NCI-H1694 (cell line): ENCODE measurements at places on chromosomes 4 and X.

DNA sequence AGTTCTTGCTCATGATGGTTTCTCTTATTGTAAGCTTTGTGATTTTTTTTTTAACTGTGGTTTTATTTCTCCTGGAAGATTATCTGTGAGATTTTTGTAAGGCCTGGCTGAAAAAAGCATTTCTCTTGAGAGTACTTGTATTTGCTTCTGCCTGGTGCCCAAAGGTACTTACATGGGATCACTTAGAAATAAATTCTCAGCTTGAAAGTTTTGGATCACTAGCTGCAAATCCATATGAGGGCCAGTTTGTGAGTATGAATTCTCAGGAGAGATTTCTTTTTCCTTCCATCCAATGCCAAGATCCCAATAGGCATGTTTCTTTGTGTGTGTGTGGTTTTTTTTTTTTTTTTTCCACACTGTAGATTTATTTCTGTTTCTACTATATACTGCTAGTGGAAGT is 1884.7 kb upstream of the PCDH7 start:
- no peak for DNase-seq

DNA sequence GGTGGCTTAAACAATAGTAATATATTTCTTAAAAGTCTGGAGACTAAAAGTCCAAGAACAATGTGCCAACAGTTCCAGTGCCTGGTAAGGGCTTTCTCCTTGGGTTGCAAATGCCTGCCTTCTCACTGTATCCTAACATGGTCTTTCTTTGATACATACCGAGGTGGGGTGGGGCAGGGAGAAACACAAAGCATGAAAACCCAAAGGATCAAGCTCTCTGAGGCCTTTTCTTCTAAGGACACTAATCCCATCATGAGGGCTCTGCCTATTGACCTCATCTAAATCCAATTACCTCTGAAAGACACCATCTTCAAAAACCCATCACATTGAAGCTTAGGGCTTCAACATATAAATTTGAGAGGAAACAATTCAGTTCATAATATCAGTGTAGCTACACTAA is 311.3 kb downstream of the GRID2 start:
- no peak for DNase-seq

- no peak for DNase-seq
Observed at GRCh38 chr4:37852376-37852775, 25.9 kb downstream of the PGM2 start.

- peak; percentile 69 for DNase-seq
Observed at GRCh38 chr4:71231129-71232055, 107.4 kb upstream of the SLC4A4 start.

- DNase-seq, result no peak
Observed at GRCh38 chrX:123713841-123714240, 19.0 kb downstream of the THOC2 start.

- DNase-seq, result no peak
Observed at GRCh38 chr4:3676907-3677747, 89.1 kb upstream of the ADRA2C start.

DNA sequence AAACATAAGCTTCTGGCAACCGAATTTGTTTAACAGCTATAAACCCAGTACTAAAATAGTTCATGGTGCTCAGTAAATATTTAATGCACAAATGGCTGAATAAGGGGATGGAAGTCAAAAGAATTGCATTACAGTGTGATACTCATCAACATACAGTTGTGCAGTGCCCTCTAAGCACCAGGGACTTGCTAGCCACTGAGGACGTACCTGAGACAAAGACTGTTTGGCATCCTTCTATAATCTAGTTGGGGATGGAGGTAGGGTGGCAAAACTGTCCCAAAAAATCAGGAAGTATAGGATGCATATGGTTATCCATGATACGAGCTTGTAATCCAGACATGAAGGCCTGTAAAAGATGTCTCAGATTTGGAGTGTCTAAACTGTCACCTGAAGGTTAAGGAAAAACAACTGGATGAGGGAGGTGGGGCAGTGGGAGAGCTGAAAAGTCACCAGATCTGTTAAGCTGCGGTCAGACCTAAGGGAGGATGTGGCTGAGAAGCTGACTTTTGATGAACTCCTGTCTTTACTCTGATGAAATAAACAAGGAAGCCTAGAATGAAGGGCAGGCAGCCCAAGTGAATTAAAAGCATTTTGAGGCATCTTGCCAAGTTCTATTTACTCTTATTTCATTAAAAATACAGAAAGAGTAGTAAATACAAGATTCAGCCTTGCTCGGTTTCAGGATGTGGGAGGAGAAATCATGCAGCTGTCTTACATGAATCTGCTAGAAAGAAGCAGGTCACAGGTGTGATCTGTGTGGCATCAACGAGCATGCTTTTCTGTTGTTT is 12.0 kb upstream of the CD38 start:
- no peak for DNase-seq

- peak; percentile 63 for DNase-seq
Observed at GRCh38 chr4:153573881-153574802, 108.0 kb downstream of the TMEM131L start.

DNA sequence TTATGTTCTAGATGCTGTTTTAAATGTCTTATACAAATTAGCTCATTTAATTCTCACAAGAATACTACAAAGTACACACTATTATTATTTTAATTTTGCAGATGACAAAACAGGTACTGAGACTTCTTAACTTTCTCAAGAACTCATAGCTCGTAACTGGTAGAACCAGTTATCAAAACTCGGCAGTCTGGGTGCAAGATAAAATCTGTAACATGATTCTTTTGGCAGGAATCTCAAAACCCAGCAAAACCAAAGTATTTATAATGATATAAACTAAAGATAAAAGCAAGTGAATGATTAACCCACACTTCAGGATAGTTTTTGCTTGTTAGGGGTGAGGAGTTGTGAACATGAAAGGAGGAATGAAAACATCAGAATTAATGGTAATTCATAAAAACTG is 27.6 kb downstream of the CLNK start:
- DNase-seq, result no peak

DNA sequence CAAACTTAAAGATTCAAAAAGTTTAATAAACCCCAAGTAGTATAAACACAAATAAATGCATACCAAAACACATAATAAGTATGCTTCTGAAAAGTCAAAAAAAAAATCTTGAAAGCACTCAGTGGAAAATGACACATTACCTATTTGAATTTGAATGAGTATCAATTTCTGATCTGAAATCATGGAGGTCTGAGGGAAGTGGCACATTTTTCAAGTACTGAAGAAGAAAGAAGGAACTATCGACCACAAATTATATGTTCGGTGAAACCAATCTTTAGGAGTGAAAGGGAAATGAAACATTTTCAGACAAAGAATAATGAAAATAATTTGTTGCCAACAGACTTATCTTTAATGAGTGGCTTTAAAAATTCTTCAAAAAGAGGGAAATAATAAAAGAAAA is 12.1 kb upstream of the F9 start:
- DNase-seq, result no peak

DNA sequence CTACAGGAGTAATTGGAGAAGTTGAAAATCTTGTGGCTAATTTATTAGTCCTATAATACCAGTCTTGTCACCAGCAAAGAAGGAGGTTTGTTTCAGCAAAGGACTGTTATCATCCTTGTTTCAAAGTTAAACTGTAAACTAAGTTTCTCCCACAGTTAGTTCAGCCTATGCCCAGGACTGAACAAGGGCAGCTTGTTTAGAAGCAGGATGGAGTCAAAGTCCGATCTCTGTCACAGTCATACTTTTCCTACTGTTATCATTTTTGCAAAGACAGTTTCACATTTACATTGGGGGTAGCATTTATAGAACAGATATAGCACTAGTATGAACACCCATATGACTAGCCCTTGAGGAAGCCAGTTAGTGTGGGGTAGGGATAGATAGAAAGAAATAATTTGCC is 46.4 kb downstream of the AKAP4 start:
- DNase-seq, result no peak

- DNase-seq, result no peak
Observed at GRCh38 chr4:7820031-7820818, 119.4 kb downstream of the AFAP1 start.

DNA sequence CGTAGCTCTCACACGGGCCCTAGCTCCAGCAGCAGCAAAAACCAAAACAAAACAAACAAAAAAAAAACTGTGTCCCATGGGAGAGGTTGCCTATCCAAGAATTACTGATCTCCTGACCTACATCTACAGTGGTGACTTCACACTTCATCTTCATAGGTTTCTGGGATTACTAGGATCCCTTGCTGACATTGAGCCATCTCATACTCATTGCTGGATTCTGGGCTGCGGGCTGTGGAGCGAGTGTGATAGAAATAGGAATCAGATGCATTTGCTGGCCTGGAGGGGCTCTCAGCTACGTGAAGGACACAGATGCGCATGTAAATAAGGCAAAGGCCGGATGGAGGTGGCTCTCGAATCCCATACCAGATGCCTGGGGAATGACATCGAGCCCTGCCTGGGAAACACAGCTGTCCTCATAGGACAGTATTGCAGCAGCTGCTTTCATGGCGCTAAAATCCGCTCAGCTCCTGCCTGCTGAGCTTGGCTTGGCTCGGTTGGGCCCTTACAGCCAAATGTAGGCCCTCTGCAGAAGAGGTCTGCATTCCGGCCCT is 41.7 kb downstream of the CNGA2 start:
- DNase-seq, result no peak

- DNase-seq, result no peak
Observed at GRCh38 chr4:110621839-110622751, 782 bp downstream of the PITX2 start.

DNA sequence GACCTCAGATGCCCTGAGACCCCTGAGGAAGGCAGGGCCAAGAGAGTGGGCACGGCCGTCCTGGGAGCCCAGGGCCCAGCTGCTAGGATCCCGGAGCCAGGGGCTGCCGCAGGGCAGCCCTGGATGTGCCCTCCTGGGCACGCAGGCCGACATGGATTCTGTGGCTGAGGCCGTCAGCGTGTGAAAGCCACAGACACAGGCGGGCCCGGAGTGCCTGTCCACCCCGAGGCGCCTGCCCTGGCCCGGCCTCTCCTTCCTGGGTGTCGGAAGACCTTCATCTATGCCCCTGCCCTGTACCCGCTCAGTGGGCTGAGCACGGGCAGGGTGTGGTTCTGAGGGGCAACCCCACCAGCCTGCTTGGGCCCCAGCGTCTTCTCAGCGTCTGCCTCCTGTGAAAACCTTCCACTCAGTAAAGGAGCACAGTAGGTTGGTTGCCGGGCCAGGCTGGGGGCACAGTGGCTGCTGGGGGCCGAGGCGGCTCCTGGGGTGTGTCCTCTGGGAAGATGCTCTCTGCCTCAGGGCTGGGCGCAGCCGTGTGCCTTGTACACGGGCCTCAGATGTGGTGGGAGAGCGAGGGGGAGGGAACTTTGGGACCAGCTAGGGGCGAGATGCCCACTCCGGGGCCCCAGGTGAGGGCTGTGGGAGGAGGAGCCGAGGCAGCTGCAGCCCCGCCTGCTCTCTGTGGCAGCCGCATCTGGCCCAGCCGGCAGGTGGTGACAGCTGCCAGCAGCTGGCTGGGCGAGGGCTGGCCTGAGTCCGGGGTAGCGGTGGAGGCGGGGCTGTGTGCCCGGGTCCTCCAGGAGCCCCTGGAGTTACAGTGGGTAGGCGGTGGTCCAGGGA is 20.8 kb downstream of the FGFRL1 start:
- DNase-seq, result no peak

- no peak for DNase-seq
Observed at GRCh38 chr4:56261027-56261426, 126.3 kb downstream of the AASDH start.

- DNase-seq, result no peak
Observed at GRCh38 chr4:163892417-163892816, 397.9 kb downstream of the TMA16 start.

DNA sequence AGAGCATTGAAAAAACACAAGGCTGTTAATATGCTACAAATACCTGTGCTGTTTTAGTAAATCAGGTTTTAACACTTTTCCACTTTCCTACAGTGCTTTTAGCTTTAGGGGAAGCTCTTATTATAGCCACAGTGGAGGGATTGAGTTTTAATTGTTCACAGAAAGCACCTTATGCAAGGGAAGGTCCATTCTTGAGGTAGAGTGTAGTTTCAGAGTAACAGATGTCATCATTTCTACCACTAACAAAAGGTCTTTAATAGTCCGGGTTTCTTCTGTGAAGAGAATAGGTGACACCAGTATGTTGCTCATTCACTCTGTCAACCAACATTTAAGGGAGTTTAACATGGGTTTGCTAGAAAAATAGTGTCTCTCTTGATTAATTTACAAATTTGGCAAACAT is 104.4 kb downstream of the STIM2 start:
- DNase-seq, result no peak

- DNase-seq, result peak; percentile 32
Observed at GRCh38 chr4:20119141-20119540, 132.6 kb upstream of the SLIT2 start.

GRCh38 chr4:167168611-167169010 is 65.7 kb downstream of the SPOCK3 start:
- DNase-seq, result no peak

GRCh38 chr4:169438057-169438480 is 167.3 kb upstream of the SH3RF1 start:
- no peak for DNase-seq
